RWPE2 (cell line): ENCODE measurements at places on chromosomes 1 and 21.

DNA sequence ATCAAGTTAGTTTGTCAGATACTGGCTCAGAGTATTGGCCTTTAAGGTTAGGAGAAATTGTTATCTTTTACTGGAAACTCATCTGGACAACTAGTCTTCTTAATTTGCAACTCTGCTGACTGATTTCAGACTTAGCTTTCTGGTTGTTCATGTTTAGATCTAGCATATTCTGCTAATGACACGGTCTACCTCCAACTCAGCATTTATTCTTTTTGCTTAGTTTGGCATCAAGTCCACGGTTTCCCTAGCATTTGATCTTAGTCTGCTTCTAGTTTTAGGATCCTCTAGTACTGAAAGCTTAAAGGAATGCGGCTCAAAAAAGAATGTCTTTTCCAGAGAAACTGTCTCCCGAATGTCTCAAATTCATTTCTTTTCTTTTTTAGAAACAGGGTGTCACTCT, 75.6 kb upstream of the SLFNL1 start:
- H3K27me3 ChIP-seq, result no peaks in the 10 kb centered on the region
- H3K27ac ChIP-seq, result no peak overlapping the region
- no peak overlapping the region for H3K4me3 ChIP-seq
- peaks cover 2% of the 10 kb centered on the region for H3K4me1 ChIP-seq
- peaks cover 4% of the 10 kb centered on the region; the same call in 1 of the 2 replicates for H3K36me3 ChIP-seq

DNA sequence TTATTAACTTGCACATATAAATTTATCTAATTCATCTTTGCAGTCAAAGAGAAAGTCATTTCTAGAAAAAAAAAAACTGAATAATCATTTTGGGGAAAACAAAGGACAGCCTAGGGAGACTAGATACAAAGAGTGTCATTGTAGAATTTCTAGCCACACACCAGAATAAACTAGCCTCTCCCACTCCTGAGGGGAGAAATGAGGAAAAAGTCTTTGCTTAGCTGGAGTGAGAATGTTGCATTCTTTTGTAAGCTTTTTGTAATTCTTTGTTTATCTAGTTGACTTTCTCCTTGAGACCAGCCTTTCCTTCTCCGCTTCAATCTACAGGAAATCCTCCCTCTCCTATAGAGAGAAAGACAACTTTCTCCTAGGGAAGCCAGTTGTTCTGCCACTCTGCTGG, 15.9 kb upstream of the CGN start:
- no peaks in the 10 kb centered on the region for H3K27me3 ChIP-seq
- H3K4me3 ChIP-seq, result no peak overlapping the region
- peaks cover 16% of the 10 kb centered on the region for H3K4me1 ChIP-seq
- DNase-seq, result no peak
- H3K27ac ChIP-seq, result peak overlapping the region; percentile 27

- DNase-seq, result no peak
- peak overlapping the region; percentile 3 for H3K4me3 ChIP-seq
- H3K36me3 ChIP-seq, result peaks cover 23% of the 10 kb centered on the region
- peak overlapping the region; percentile 100 for H3K27ac ChIP-seq
- no peaks in the 10 kb centered on the region for H3K27me3 ChIP-seq
Observed at GRCh38 chr21:43599728-43600127, 59.6 kb downstream of the HSF2BP start.

GRCh38 chr21:41579692-41580091, 71.7 kb upstream of the TMPRSS2 start:
- H3K27ac ChIP-seq, result peak overlapping the region; percentile 90
- no peak for DNase-seq
- no peaks in the 10 kb centered on the region for H3K36me3 ChIP-seq
- H3K4me1 ChIP-seq, result peaks cover 40% of the 10 kb centered on the region

DNA sequence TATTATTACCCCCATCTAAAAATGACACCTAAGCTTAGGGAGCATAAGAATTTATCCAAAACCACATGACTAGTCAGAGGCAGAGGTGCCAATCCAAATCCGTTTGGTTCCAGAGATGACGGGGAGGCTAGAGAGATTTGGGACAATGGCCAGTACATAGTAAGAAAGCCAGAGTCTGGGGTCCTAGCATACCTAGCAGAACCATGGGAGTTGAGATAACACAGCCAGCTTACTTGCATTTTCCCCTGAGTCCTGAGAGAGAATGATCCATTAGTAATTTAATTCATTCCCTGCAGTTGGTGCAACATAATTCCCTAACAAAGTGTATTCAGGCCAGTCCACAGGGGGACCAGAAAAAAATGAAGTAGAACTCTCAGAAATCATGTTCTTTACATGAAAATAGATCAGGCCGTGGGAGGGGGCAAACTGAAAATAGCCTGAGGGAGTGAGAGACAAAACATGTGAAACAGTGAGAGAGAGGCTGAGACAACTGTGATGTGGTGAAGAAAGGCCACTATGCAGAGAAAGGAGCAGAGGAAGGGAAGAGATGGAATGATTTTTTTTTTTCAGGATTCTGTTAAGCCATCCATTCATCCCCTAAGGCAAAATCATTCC, 243.3 kb downstream of the BRINP2 start:
- no peak overlapping the region for H3K27ac ChIP-seq
- H3K4me1 ChIP-seq, result no peaks in the 10 kb centered on the region
- H3K4me3 ChIP-seq, result no peak overlapping the region

DNA sequence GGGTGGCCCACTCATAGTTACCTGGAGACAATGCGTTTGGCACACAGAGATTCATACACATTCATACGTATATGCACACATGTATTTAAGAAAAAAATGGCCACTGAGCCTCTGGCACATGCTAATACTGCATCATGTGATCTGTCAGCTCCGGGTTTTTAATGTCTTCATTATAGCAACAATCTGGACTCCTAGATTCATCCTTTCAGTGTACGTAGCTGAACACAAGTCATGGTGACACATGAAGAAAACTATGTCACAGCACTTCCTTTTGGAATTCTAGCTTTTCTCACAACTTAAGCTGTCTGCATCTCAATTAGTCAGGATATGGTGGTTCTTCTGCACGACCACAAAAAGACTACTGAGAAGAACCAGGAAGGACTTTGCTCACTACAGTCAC, 24.7 kb downstream of the HSF2BP start:
- H3K27ac ChIP-seq, result no peak overlapping the region
- H3K4me3 ChIP-seq, result no peak overlapping the region
- peaks cover 12% of the 10 kb centered on the region for H3K4me1 ChIP-seq
- DNase-seq, result no peak

- H3K36me3 ChIP-seq, result no peaks in the 10 kb centered on the region
- H3K27ac ChIP-seq, result peak overlapping the region; percentile 3
- no peak overlapping the region for H3K4me3 ChIP-seq
- no peak for DNase-seq
- H3K27me3 ChIP-seq, result no peaks in the 10 kb centered on the region
Observed at GRCh38 chr1:109162626-109163025, 48.7 kb downstream of the ELAPOR1 start.

- H3K27ac ChIP-seq, result no peak overlapping the region
- H3K36me3 ChIP-seq, result no peaks in the 10 kb centered on the region
- no peak overlapping the region for H3K4me3 ChIP-seq
- no peaks in the 10 kb centered on the region for H3K27me3 ChIP-seq
- no peak for DNase-seq
- no peaks in the 10 kb centered on the region for H3K4me1 ChIP-seq
Observed at GRCh38 chr1:2825487-2826189, 24.1 kb upstream of the TTC34 start.

DNA sequence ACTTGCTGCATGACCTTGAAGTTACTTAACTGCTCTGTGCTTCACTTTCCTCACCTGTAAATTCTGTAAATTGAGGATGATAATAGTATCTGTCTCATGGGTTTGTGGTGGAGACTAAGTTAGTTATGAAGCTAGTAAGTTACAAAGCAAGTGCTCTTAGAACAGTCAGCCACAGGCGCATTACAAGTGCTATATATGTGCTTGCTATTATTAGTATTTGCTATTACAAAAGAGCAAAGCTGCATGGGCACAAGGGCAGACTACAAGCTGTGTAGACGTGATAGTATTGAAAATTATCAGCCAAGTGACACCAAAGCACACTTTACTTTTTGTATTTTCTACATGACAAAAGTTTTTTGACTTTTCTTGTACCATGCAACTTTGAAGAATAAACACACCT, 150.9 kb upstream of the CTTNBP2NL start:
- H3K27ac ChIP-seq, result no peak overlapping the region
- no peaks in the 10 kb centered on the region for H3K27me3 ChIP-seq
- no peak overlapping the region for H3K4me3 ChIP-seq
- no peak for DNase-seq
- H3K4me1 ChIP-seq, result no peaks in the 10 kb centered on the region
- H3K36me3 ChIP-seq, result no peaks in the 10 kb centered on the region

DNA sequence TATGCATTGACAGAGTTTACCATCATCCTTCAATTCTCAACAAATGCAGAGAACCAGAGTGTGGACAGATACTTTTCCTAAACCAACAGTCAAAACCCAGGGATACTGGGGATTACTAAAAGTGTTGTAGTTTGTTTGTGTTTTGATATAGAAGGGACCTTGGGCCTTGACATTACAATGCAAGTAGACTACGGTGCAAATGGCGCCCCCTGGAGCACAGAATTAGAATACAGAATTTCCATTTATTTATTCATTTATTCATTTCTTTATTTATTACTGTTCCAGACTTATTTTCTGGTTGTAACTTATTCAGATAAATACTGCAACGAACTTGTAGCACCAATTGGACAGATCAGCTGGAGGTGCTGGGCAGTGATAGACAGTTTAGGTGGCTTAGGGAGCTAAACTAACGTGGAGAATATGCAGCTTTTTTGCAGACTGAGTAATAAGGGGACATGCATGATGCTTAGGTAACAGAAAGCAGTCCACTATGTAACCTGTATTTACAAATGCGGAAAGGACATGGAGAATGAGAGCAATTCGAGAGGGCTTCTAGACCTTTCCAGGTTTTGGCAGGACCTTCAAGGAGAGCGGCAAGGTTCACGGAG, 42.6 kb downstream of the KIRREL1 start:
- H3K27me3 ChIP-seq, result no peaks in the 10 kb centered on the region
- H3K4me1 ChIP-seq, result peaks cover 24% of the 10 kb centered on the region
- H3K36me3 ChIP-seq, result peaks cover 23% of the 10 kb centered on the region
- H3K4me3 ChIP-seq, result no peak overlapping the region

DNA sequence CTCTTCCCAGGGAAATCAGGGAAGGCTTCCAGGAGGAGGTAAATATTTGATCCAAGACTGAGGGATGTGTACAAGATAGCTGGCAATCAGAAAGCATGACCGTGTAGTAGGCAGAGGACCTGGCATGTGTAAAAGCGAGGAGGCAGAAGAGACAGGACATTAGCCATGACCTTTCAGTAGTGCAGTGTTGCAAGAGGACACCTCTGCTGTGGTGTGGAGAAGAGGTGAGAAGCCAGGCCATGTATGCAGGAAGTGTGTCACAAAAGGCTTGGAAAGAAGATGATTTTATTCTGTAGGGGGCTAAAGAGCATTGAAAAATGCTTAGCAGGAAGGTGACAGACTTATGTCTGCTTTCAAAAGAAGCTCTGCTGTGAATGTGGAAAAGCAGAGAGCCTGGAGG, 381.0 kb downstream of the ZP4 start:
- no peak overlapping the region for H3K4me3 ChIP-seq
- no peaks in the 10 kb centered on the region for H3K27me3 ChIP-seq
- H3K36me3 ChIP-seq, result no peaks in the 10 kb centered on the region
- H3K4me1 ChIP-seq, result no peaks in the 10 kb centered on the region
- DNase-seq, result no peak

- H3K4me1 ChIP-seq, result peaks cover 10% of the 10 kb centered on the region
- no peaks in the 10 kb centered on the region for H3K36me3 ChIP-seq
- no peak for DNase-seq
- H3K27me3 ChIP-seq, result no peaks in the 10 kb centered on the region
Observed at GRCh38 chr1:59682396-59683080, 132.2 kb upstream of the HOOK1 start.

DNA sequence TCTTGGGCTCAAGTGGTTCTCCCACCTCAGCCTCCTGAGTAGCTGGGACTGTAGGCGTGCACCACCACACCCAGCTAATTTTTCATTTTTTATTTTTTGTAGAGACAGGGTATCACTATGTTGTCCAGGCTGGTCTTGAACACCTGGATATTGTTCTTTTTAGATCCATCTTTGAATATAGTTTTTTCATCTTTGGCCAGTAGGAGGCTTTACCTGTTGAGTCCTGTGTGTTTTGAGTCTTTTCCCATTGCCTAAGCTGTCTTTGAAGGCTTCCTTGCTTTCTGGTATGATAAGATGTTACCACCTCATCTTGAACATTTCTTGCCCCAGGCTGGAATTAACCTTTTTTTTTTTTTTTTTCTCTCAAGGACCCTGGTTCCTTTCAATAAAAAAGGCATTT, 387.8 kb upstream of the RUNX1 start:
- no peaks in the 10 kb centered on the region for H3K27me3 ChIP-seq
- no peaks in the 10 kb centered on the region for H3K36me3 ChIP-seq
- no peak for DNase-seq
- H3K4me1 ChIP-seq, result no peaks in the 10 kb centered on the region
- H3K27ac ChIP-seq, result no peak overlapping the region
- no peak overlapping the region for H3K4me3 ChIP-seq

GRCh38 chr1:43834280-43835081, 99.1 kb upstream of the ARTN start:
- H3K4me1 ChIP-seq, result peaks cover 46% of the 10 kb centered on the region
- peaks cover 13% of the 10 kb centered on the region for H3K36me3 ChIP-seq
- H3K4me3 ChIP-seq, result no peak overlapping the region
- peak overlapping the region; percentile 74 for H3K27ac ChIP-seq
- H3K27me3 ChIP-seq, result no peaks in the 10 kb centered on the region

GRCh38 chr1:15881961-15882360, 34.5 kb downstream of the SPEN start:
- H3K36me3 ChIP-seq, result peaks cover 41% of the 10 kb centered on the region
- H3K27me3 ChIP-seq, result no peaks in the 10 kb centered on the region
- H3K4me1 ChIP-seq, result peaks cover 30% of the 10 kb centered on the region

- H3K27ac ChIP-seq, result no peak overlapping the region
- H3K4me1 ChIP-seq, result no peaks in the 10 kb centered on the region
- no peaks in the 10 kb centered on the region for H3K36me3 ChIP-seq
- DNase-seq, result no peak
- H3K4me3 ChIP-seq, result no peak overlapping the region
Observed at GRCh38 chr1:85124091-85124490, 75.8 kb upstream of the MCOLN3 start.

GRCh38 chr1:8987881-8988617, 38.2 kb downstream of the SLC2A7 start:
- no peaks in the 10 kb centered on the region for H3K36me3 ChIP-seq
- DNase-seq, result no peak
- H3K27ac ChIP-seq, result peak overlapping the region; percentile 71
- H3K4me3 ChIP-seq, result no peak overlapping the region
- peaks cover 6% of the 10 kb centered on the region for H3K4me1 ChIP-seq

- peaks cover 18% of the 10 kb centered on the region; the same call in 1 of the 2 replicates for H3K36me3 ChIP-seq
- H3K4me3 ChIP-seq, result no peak overlapping the region
- H3K27me3 ChIP-seq, result no peaks in the 10 kb centered on the region
- H3K4me1 ChIP-seq, result no peaks in the 10 kb centered on the region
Observed at GRCh38 chr1:3822421-3822820, 26.1 kb upstream of the LRRC47 start.

- DNase-seq, result no peak
- no peak overlapping the region for H3K4me3 ChIP-seq
- peak overlapping the region; percentile 78 for H3K27ac ChIP-seq
- H3K4me1 ChIP-seq, result peaks cover 33% of the 10 kb centered on the region
- H3K36me3 ChIP-seq, result no peaks in the 10 kb centered on the region
- H3K27me3 ChIP-seq, result no peaks in the 10 kb centered on the region
Observed at GRCh38 chr1:59498640-59499039, 201.7 kb downstream of the FGGY start.
